Stimulated activated CD4-positive, alpha-beta T cell treated with anti-CD3 and anti-CD28 coated beads, Interleukin-1b, Interleukin-23, amount 100 ng/mL, for 24 hours (primary cell): ENCODE measurements at places on chromosomes 7 and 10.

DNA sequence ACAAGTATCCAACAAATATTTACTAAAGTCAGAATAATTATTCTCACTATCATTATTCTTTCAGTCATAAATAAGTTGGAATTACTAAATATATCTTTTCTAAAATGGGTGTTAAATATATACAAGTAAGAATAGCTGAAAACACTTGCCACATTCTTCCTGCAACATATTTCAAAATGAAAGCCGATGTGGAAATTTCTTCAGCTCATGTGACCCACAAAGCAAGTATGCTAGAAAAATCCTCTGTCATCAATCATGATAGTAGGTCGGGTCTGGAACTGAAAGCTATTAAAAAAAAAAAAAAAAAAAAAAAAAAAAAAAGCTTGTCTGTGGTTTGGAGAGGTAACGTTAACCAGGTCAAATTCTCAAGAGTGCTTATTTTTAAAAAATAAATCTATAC, 344.7 kb downstream of the NEBL start:
- DNase-seq: no peak

DNA sequence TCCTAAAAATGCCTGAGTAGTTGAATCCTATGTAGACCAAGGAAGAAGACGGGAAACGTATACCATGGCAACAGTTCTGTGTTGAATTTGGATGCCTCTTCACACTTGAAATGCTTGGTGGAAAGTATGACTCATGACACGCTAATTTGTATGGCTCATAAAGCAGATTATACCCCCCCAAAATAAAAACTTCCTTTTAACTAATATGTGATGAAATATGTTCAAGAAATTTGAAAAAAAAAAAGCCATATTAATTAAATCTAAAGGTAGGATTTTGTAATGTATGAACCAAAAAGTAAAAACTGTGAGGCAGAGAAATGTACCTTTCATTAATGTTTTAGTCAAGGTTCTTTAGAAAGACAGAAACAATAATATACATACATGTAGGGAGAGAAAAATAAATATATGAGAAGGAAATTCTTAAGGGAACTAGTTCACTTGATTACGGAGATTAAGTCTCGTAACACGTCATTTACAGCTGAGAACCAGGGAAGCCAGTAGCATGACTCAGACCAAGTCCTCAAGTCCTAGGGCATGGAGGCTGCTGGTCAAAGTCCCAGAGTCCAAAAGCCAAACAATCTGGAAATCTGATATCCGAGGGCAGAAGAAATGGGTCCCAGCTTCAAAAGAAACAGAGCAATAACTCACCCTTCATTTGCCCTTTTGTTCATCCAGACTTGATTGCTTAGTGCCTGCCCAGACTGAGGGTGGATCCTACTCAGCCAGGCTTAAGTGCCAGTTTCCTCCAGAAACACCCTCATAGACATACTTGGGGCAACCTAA, 485.1 kb downstream of the SEMA3D start:
- no peak for DNase-seq

DNA sequence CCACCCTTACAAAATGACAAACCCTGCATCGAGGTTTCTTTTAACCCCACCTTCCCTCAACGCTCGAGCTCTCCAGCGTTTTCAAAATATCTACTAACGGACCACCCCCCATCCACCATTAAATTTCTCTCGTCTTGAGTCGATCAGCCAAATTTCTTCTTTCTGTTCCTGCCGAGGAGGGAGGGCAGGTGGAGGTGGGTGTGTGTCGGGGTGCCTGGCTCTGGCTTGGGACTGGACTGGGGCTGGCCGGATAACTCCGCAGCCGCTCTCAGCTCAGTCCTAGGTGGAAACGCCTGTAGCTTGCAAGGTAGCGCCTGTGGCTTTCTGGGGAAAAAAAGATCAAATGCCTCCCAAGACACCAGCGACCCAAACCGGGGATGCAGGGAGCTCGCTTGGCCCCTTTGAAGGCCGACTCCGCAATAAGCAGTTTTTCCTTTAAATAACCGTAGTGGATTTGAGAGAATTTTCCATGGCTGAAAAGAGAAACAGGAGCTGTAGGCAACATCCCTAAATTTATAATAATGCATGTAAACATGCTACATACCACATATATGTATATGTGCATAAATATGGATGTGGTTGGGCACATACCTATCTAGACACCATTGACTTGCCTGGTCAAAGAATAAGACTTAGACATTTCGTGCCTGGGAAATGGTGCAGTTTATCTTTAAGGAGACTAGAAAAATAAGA, 1.9 kb upstream of the TMEM178B start:
- DNase-seq: no peak

DNA sequence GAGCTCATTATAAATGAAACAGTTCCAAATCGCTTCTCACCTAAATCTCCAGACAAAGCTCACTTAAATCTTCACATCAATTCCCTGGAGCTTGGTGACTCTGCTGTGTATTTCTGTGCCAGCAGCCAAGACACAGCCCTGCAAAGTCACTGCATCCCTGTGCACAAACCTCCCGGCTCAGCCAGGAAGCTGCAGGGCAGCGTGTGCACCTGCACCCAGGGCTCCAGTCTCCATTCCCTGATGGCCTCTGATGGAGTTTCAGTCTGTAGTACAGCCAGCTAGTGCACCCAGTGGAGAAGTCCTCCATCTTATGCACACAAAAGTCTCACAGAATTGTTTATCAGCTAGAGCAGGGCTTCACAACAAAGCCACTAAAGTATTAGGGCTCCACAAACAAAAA, 51.1 kb upstream of the PRSS58 start:
- no peak for DNase-seq

DNA sequence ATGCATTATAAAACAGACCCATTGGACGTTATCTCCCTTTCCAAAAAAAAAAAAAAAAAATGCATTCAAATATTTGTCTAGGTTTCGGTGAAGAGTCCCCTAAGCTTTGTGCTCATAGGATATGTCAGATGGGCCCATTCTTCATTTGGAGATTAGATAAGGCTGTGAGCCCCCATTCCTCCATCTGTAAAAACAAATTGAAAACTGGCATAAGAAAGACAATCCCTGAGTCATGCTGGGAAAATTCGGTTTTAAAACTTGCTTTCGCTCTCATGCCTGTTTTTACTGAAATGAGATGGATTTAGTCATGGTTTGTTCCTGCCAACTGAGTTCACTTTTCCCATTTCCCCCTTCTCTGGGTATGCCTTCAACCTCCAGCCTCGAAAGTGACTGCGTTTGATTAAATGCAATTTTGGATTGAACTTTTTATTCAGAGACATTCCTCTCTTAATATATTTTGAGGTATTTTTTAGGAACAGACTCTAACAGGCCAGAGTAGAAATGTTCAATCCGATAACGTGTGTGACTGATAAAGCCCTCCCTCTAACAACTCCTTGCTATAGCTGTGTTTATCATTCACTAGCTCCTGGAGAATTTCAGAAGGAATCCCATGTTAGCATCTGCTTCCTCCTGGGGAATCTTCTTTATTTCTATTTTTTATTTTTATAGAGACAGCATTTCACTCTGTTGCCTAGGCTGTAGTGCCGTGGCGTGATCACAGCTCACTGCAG, 190.9 kb upstream of the LYZL2 start:
- no peak for DNase-seq

GRCh38 chr10:84294766-84295447, 33.5 kb upstream of the CCSER2 start:
- no peak for DNase-seq
